ENCODE measurements at places on chromosomes 3 and 15.

GRCh38 chr15:58532126-58532525, 100.3 kb downstream of the LIPC start:
- DNase-seq = no peak

- no peak for DNase-seq
These were observed 12.3 kb downstream of the TCF12 start for GRCh38 chr15:56930669-56931313.

DNA sequence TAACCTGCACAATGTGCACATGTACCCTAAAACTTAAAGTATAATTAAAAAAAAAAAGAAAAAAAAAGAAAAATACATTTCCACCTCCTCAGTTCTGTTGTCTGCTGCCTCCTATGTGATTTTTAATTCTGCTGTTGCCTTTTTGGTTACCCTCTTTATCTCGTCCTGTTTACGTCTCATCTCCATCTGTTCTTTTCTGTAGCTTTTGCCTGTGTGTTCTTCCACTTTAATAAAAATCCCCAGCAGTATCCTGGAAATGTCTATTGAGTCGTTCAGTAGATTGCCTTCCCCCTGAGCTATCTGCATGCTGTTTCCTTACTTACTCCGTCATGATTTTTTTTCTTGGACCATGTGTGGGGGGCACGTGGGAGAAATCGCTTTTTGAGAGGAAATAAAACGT, 302.5 kb downstream of the FEZF2 start:
- DNase-seq = no peak

- DNase-seq = peak; percentile 37
These were observed 98.2 kb downstream of the ANXA2 start for GRCh38 chr15:60299452-60300047.

GRCh38 chr3:9270704-9271103, 21.3 kb upstream of the SRGAP3 start:
- DNase-seq = no peak

DNA sequence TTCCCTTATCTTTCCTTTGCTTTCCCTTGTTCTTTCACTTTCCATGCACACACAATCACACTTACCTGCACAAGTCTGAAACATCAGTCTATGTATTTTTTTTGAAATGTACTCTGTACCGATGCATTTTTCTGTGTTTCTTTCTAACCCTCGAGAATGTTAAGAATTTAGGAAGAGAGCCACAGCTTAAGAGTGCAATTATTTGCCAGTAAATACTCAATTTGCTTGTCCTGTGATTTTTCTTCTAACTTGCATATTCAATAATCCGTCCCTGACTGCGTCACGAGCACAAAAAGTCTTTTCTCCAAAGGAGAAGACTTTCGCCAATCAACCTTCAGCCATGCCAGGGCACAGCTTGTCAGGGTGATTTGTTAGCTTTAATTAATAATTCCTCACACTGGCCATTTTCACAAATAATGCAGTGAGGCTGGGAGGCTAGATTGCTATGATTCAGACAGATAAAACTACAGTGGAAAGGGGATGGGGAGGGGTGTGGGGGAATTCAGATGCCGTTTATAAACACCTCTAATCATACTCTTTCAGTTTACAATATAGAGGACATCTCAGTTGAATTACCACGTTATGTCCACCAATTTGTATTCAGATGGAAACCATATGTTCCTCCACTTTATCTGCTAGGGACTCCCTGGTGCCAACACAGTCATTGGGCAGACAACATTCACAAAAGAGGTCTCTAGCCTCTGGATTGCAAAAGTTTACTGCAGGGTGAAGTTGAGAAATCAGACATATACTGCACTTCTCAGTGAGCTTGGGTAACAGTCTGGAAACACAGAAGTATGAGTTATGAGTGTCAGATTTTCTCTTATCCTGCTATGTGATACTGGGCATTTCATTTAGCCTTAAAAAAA, 388.0 kb downstream of the ZBTB20 start:
- DNase-seq = peak; percentile 58

DNA sequence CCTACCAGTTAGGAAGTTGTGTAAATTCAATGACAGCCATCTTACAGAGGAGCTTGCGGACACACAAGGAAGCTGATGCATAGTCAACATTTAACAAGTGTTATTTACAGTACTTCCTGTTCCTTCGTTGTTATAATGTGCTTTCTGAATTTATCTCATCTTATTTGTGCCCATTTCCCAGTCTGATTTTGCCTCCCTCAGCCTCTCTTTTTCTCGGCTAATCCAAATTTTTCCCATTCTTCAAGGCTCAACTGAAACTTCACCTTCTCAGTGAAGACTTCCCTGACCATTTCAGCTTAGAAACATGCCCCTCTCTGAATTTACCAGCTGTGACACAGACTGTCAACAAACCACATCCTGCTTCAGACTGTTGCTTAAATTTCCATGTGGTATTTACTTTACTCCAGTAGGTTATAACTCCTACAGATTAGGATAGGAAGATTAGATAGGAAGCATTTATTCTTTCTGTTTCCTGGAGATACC, 55.7 kb upstream of the CP start:
- DNase-seq = peak; percentile 76

- DNase-seq = no peak
These were observed 363.0 kb downstream of the FGF12 start for GRCh38 chr3:192364316-192364715.

DNA sequence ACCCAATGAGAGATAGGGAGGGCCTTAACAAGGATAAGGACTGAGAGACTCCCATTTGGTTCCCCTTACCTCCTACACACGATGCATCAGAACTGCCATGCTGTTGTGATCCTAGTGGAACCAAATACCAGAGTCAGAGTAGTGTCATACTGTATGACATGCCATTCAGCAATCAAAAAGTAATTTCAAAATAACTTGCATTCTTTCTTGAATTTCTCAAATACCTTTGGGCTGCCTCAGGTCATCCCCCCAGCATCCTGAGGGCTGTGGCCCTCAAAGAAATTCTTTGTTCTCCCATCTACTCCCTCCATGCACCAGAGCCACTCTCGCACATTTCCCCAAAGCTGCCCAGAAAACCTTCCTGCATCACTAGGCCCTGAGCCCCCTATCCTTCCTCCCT, 68.9 kb upstream of the PPP2R3A start:
- peak; percentile 68 for DNase-seq

GRCh38 chr3:169103951-169104941, 559.3 kb downstream of the MECOM start:
- DNase-seq = peak; percentile 78

- no peak for DNase-seq
These were observed 567.3 kb upstream of the ZNF717 start for GRCh38 chr3:76352511-76353284.

GRCh38 chr15:88745065-88745464, 58.2 kb upstream of the ACAN start:
- peak; percentile 48 for DNase-seq

DNA sequence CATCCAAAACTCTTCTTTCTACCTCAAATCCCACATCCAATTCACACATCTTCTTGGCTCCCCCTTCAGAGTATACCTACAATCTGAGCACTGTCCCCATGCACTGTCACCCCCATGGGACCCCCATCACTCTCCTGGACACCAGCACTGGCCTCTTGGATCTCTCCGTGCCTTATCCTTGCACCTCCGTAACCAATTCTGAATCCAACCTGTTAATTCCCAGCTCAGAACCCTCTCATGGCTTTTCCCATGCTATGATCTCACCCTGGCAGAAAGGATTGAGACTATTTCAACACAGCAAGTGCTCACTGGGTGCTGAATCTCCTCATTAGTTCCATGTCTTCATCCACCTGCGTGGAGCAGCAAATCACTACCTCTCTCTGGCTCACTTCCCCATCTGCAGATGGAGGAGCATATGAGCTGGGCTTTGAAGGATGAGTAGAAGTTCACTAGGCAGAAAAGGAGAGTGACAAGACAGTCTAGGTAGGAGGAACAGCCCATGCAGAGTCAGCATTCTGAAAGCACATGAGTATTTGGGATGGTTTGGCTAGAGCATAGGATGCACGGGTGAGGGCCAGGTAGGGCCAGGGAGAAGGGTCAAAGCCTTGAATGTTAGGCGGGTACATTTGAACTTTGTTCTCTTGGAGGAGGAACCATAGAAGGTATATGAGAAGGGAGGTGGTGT, 48.7 kb downstream of the SLC6A6 start:
- no peak for DNase-seq

- no peak for DNase-seq
These were observed 185.7 kb upstream of the TBL1XR1 start for GRCh38 chr3:177382944-177383343.

DNA sequence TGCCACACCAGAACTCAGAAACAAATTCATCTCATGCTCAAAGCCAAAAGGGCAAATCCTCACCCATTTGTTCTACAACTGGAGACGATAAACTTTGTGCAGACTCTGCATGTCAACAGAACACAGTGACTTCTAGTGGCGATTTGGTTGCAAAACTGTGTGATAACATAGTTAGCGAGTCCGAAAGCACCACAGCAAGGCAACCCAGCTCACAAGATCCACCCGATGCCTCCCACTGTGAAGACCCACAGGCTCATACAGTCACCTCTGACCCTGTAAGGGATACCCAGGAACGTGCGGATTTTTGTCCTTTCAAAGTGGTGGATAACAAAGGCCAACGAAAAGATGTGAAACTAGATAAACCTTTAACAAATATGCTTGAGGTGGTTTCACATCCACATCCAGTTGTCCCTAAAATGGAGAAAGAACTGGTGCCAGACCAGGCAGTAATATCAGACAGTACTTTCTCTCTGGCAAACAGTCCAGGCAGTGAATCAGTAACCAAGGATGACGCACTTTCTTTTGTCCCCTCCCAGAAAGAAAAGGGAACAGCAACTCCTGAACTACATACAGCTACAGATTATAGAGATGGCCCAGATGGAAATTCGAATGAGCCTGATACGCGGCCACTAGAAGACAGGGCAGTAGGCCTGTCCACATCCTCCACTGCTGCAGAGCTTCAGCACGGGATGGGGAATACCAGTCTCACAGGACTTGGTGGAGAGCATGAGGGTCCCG, 199.7 kb downstream of the AKAP13 start:
- DNase-seq = no peak

GRCh38 chr3:59772416-59773408, 722.9 kb upstream of the CFAP20DC start:
- DNase-seq = no peak

DNA sequence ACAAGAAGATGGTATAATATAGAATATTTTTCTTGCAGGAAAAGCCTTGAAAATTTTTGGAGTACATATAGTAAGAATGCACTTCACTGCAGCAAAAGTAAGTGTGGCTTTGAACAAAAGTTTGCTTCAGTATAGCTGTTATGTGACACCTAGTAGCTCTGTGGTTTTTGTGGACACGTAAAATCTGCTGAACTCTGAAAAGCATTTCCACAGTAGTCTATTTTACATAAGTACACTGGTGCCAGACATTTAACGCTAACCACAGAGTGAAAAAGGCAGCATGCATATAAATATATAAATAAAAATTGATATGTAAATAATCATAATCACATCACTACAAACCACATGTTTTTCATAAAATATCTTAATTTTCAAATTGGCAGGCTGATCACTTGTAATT, 39.8 kb downstream of the CGGBP1 start:
- DNase-seq = no peak

DNA sequence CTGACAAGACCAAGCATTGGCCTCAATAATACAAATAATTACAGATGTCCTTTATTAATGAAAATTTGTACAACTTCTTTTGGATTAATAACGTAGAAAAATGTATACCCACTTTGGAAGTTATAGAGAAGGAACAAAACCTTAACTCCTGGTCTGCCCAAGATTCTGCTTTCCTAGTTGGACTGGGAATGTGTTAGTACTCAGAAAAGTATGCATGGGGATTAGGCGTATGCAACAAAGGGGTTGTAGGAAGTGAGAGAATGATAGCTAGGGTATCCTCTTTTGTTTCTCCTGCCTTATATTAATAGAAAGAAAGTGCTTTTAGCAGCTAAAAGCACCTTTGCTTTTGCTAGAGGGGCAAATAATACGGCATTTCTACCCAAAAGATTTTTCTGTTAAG, 116.2 kb upstream of the LRRFIP2 start:
- peak; percentile 72 for DNase-seq

DNA sequence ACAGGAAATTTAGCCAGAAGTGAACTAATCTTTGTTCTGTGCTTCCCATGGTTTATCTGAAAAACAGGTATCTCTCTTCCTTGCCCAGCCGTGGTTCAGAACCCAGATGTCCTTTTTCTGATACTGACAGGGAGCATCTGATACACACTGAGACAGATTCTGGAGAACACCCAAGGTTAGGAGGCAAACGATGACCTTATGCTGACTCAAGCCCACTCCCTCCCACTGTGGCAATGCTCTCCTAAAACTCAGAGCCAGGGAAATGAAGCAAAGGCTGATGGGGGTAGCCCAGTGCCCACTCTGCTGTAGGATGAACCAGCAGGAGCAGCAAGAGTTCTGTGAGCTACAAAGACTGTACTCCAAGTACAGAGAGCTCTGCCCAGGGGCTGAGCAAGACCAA, 225.1 kb downstream of the NTRK3 start:
- DNase-seq = peak; percentile 20

GRCh38 chr3:120850381-120851295, 57.4 kb upstream of the STXBP5L start:
- DNase-seq = peak; percentile 11

- no peak for DNase-seq
These were observed 58.1 kb downstream of the NGLY1 start for GRCh38 chr3:25724948-25725645.

- DNase-seq = no peak
These were observed 32.0 kb downstream of the RUVBL1 start for GRCh38 chr3:128091586-128091985.

GRCh38 chr3:54850484-54851018, 77.3 kb downstream of the LRTM1 start:
- no peak for DNase-seq

GRCh38 chr3:9301798-9302197, 52.4 kb upstream of the SRGAP3 start:
- no peak for DNase-seq

DNA sequence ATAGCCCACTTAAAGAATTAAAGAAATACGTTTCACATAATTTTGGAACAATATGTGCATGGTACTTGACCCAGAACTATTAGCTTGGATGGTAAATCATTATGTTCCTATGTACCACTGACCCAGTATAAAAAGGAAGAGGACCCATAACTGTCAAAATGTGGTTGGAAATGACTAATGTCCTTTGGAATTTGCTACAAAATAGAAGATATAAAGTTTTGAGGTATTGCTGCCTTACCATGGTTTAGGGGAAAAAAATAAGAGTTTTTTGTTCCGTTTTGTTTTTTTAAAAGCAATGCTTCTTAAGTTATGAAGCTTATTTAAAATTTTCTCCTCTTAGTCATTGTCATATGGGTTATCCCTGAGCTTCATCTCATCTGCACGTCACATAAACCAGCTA, 15.8 kb upstream of the TFDP2 start:
- DNase-seq = peak; percentile 33

GRCh38 chr3:13655061-13655913, 106.4 kb downstream of the FBLN2 start:
- DNase-seq = no peak

Measured in fibroblast of skin of right quadriceps (primary cell).